ENCODE measurements at places on chromosomes 3 and 15.

GRCh38 chr3:162015856-162016255 lies 519.2 kb downstream of the OTOL1 start:
- no peak for DNase-seq

- no peak for DNase-seq
Observed at GRCh38 chr3:187022403-187023029, 92.2 kb downstream of the ST6GAL1 start.

DNA sequence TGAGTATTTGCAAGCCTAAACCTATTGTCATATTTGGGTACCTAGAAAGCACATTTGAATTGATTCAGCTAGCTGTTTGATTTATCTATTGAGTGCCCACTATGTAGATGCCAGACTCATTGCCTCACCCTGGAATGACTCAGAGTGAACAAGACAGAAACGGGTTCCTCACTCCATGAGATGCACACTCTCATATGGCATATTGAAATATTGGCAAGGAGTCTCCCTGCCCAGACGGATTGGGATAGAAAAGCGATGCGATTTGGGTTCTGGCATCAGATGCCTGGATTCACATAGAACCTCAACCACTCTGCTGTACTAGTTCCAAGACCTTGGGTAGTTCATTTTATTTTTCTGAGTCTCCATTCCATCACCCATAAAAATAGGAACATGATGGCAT lies 22.5 kb downstream of the LRRN1 start:
- no peak for DNase-seq

- DNase-seq, result no peak
Observed at GRCh38 chr3:65112751-65113300, 425.0 kb upstream of the ADAMTS9 start.

DNA sequence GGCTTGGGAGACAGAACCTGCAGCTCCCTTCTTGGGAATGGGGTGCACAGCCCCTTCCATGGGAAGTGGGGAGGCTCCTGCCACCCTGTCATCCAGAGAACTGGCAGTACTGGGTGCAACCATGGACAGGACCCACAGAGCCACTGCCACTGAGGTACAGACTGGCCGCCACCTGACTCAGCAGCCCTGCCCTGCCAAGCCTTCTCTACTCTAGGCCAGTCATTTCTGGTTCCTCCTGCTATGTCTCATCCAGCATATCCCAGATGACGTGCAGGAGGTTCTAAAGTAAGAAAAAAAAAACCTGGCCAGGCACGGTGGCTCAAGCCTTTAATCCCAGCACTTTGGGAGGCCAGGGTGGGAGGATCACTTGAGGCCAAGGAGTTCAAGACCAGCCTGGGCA lies 76.9 kb upstream of the RPL32 start:
- no peak for DNase-seq

GRCh38 chr3:39138804-39139415 lies 14.5 kb downstream of the CSRNP1 start:
- no peak for DNase-seq

DNA sequence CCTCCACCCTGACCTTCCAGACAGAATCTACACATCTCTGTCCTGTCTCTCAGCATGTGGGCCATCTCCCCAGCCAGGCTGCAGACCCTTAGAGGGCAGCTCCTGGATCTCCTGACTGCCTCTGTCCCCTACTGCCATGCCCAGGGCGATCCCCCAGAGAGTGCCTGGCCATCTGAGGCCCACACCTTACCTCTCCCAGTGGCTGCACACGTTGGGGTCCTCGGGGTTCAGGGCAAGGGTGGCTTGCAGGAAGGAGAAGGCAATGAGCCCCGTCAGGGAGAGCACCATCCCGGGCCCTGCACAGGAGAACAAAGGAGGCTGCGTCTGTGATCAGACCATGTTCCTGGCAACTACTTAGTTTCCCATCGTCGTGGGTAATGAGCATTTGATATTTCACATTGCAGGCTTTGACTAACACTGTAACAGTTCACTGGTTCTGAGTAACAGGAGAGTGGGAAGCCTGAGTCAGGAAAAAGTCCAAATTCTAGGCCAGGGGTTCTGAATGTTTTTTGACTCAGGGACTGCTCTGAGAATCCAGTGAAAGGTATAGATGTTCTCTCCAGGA lies 125.4 kb downstream of the MEGF11 start:
- DNase-seq, result no peak

GRCh38 chr15:52527911-52528563 lies 643 bp downstream of the MYO5A start:
- no peak for DNase-seq

DNA sequence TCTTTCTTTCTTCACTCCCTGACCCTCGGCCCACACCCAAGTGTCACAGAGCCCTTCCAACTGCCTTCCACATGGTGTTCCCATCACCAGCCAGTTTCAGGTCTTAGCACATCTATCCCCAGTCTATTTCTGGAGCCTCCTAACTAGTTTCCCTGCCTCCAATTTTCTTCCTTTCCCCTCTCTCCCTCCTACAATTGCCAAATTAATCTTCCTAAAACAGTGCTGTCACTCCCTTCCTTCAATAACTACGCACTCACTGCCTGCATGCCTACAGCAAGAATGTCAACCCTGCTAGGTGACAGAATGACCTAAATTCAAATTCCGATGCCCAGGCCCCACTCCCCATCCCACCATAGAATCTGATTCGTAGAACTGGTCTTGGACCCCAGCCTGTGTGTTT lies 36.1 kb upstream of the CA12 start:
- no peak for DNase-seq

GRCh38 chr3:141073580-141073979 lies 22.4 kb downstream of the SPSB4 start:
- DNase-seq, result no peak

DNA sequence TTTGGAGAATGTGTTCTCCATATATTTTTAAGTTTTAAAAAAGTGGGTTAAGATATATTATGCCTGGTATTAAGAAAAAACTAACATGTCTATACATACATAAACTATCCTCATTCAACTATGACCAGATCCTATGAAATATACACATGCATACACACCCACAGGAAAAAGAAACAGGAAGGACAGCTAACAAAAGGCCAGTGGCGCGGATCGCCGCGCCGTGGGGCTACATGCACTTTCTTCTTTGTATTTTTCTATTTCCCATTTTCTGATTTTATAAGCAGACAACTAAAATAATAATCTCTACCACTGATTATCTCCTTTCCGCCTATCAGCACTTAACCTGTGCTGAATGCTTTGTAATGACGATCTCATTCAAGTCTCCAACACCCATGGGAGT lies 160.1 kb downstream of the OR4M2 start:
- DNase-seq, result no peak

GRCh38 chr3:3783696-3784095 lies 15.5 kb upstream of the LRRN1 start:
- DNase-seq, result no peak
